ENCODE measurements at places on chromosomes 2 and 18. TPM values are rescaled to one million over a fixed set of nuclear protein-coding genes. Genes with fewer than 3 reads are reported as not detected.

- DNase-seq = peak; percentile 13
These were observed 126.6 kb downstream of the TMEM131 start for GRCh38 chr2:97868986-97869721.

- DNase-seq = no peak
These were observed 15.5 kb upstream of the DAPL1 start for GRCh38 chr2:158779621-158780020.

DNA sequence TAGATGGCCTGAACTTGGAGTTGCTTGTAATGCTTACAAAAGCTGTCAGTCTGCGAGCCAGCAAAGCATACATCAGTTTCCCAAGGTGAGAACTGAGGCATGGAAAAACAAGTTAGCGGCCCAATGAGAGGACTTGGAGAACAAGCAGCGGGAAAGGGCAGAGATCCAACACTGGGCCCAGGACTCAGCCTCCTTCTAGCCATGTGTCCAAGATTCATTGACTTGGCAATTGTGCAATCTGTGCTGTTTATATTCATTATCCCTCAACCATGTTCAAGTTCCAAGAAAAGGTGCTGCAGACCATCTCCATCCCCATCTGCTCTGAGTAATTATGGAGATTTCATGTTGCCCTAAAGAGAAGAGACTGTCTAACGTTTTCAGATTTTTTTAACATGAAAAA, 187.4 kb downstream of the ALK start:
- DNase-seq = no peak

GRCh38 chr2:11798701-11799435, 52.4 kb downstream of the LPIN1 start:
- DNase-seq = no peak

DNA sequence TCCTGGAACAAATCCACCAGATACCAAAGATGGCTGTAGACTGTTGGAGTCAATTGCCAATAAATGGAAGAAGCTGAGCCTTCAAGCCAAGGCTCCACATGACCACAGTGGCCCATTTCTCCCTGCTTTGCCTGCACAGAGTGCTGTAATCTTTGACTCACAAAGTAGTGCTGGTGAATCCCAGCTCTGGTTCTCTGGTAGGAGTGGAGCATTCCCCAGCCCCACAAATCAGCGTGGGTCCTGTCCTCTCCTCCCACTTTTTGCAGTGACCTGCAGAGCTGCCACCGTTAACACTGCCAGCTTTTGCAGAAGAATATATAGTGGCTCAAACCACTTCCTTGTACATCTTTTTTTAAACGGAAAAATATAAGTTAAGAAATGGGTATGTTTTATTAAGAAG, 93.9 kb downstream of the MGAT5 start:
- DNase-seq = no peak

- DNase-seq = no peak
These were observed 19.5 kb downstream of the RALBP1 start for GRCh38 chr18:9494778-9495331.

DNA sequence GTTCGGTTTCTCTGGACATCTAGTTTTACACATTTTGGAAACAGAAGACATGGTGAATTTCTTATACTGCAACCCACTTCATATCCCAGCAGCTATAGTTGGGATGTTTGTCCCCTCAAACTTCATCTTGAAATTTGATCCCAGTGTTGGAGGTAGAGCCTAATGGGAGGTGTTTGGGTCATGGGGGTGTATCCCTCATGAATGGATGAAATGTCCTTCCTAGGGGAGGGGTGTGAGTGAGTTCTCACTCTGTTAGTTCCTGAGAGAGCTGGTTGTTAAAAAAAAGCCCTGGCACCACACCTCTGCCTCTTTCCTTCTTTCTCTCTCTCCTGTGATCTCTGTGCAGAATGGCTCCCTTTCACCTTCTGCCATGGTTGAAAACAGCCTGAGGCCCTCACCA, 369.0 kb upstream of the KCNJ3 start:
- no peak for DNase-seq

DNA sequence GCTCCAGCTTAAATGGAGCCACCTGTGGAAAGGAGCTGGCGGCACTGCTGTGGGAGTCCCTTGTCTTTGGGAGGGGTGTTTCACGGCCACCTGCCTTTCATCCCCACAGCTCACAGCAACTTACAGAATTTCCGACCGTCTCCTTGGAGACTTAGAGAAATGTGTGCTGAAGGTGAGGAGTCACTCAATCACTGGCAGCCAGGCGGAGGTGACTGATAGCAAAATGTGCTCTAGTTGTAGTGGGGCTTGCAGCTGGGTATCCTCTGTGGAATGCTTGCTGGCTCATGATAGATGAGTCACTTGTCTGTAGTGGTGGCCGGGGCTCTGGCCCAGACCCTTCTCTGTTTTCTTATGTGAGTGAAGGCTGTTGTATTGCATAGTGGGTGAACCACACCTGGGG, 110.7 kb downstream of the SH3RF3 start:
- no peak for DNase-seq

DNA sequence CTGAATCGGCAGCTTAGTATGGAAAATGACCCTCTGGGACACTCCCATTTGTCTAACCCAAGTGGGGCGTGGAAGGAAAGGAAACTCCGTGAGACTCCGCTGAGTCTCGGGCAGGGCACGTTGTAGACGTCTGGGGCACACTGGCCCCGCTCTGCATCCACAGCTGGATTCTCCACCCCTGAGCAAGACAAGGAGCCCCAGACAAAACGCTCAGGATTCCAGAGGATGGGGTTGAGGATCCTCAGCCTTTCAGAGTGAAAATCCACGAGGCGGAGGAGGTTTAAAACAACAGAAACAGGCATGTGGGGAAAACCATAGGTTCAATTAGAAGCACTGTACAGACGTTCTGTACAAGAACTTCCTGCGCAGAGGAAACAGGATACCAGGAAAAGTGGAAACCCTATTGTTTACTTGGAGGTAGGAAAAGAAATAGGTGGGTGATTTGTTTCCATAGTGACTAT, 124.9 kb upstream of the ZNF236 start:
- DNase-seq = no peak

- peak; percentile 80 for DNase-seq
These were observed 321.4 kb downstream of the TGIF1 start for GRCh38 chr18:3771121-3771971.

GRCh38 chr2:241561832-241562231, 3.3 kb downstream of the BOK start:
- no peak for DNase-seq

GRCh38 chr2:201203916-201204654, 21.1 kb downstream of the CASP10 start:
- DNase-seq = no peak

DNA sequence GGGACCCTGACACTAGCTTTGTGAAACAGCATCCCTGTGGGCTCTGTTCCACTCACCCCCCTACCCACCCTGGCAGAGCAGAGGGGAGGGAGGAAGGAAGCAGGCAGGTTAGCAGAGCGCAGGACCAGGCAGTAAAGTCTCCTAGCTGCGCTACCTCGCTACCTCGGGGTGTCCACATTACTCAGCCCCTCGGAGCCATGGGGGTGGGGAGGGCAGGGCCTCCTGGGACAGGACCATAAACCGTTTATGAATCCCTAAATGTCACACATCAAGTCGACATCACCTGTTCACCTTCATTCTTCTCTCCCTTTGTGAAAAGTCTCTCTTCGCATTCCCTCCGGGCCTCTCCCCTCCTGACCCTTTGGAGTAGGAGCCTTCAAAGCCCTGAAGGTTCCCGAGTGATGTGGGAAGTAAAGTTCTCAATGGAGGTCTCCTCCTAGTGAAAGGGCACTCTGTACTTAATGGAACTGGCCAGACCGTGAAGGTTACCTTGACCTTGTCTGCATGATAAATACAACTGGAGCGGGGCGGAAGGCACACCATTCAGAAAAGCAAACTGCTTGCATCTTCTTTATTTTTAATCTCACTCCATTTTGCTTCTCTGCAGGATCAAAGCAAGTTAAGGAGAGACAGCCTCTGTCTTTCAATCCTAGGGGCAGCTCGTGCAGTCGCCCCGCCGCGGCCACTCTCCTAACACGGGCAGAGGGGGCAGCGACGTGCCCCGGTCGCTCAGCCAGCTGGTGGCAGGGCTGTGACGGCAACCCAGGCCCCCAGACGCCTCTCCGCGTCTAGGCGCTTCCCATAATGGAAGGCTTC, 23.7 kb upstream of the SMAD7 start:
- no peak for DNase-seq

GRCh38 chr18:62690236-62690815, 25.0 kb upstream of the PHLPP1 start:
- peak; percentile 10 for DNase-seq

GRCh38 chr2:170554278-170554955, 160.7 kb upstream of the SP5 start:
- DNase-seq = peak; percentile 6

GRCh38 chr2:127175041-127175721, 44.9 kb downstream of the CYP27C1 start:
- peak; percentile 87 for DNase-seq

POTEI gene
- polyA plus RNA-seq = 0.05 TPM

NMUR1 gene
- polyA plus RNA-seq = 0.21 TPM

ATP8B1 gene
- 4.1 TPM for polyA plus RNA-seq

PTPRN gene
- not detected for polyA plus RNA-seq

UGT1A8 gene
- polyA plus RNA-seq = not detected

Measured in muscle of arm (tissue), 14 donors.